ENCODE measurements at places on chromosomes 1 and 21.

DNA sequence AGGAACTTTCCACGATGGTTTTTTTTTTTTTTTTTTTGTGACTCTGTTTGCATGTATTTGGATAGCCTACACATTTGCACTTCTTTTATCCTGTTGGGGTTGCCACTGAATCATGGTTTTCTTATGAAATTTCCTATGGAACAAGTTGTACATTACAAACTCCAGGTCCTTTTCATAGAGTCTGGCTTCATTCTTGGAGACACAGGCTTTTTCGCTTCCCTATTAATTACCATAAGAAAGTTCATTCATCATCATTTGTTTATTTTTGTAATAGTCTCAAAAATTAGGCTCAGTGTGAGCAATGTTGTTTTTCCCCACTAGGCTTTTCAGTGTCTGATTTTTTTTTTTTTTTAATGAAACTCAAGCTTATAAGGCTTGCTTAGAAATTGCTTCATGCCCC, 179.4 kb downstream of the FMN2 start:
- no peak for DNase-seq

- DNase-seq, result no peak
Observed at GRCh38 chr21:45971616-45972352, 9.8 kb upstream of the COL6A1 start.

DNA sequence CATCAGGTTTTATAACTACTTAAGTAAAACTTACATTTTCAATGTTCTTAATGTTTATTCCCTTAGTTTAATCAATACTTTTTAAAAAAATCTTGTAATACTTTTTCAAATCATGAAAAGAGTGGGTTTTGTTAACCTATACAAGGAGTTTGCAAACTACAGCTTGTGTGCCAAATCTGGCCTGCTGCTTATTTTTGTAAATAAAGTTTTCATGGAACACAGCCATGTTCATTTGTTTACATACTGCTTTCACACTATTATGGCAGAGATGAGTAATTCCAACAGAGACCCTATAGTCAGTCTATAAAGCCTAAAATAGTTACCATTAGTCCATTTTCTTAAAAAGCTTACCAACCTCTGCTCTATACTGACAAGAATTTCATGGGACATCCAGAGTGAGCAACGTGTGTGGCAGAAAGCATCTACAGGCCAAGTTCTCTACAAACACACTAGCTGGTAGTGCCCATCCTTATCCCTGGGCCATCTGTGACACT, 42.6 kb downstream of the ERO1B start:
- DNase-seq, result no peak

GRCh38 chr1:152870831-152871730, 7.0 kb upstream of the SMCP start:
- DNase-seq, result peak; percentile 53

GRCh38 chr1:90127288-90127953, 132.5 kb downstream of the ZNF326 start:
- DNase-seq, result no peak

GRCh38 chr1:88878731-88879130, 12.6 kb downstream of the GTF2B start:
- DNase-seq, result no peak

- DNase-seq, result no peak
Observed at GRCh38 chr1:39727932-39728317, 10.8 kb upstream of the PPIE start.

DNA sequence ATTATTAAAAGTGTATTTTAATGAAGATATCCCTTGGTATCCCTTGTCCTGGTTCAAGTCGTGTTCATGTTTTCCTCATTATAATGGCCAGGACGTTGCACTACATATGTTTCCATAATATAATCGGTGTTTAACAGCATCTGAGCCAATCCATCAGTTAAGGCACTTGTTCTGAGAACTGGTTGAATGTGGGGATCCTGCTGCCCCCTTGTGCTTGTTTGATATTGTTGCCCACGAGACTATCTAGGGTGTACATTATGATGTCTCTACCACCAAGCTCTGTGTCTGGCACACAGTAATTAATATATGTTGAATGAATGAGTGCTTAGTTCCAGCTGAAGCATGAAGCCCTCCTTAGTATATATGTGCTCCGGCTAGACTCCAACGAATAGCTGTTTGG, 193.0 kb downstream of the CACNA1E start:
- peak; percentile 49 for DNase-seq

GRCh38 chr1:116987256-116987555, 14.4 kb upstream of the CD101 start:
- no peak for DNase-seq

DNA sequence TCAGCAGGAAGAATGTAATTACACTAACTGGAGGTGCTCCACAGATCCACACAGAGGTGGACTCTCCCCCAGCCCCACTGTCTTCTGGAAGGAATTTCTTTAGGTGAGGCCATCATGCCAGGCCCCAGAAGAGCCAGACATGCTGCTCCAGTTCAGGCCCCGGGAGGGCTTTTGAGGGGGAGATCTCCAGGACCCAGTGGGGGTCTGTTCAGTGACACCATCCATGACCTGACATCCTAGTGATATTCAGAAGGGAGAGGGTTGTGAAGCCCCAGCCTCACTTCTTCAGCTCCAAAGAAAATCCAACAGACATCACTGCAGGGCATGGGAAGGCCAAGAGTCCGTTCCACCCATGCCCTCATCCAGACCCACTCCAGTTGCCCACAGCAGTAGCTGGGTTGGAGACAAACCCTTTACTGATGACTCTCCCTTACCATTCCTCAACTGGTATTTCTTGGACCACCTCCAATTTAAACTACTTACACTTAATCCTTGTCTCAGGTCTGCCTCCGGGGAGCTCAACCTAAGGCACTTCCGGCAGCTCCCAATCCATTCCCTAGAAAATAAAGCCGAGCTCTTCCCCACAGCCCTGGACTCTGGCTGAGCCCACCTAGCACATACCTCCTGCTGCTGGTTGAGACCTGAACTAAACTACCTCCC, 39.2 kb downstream of the CSMD2 start:
- no peak for DNase-seq

DNA sequence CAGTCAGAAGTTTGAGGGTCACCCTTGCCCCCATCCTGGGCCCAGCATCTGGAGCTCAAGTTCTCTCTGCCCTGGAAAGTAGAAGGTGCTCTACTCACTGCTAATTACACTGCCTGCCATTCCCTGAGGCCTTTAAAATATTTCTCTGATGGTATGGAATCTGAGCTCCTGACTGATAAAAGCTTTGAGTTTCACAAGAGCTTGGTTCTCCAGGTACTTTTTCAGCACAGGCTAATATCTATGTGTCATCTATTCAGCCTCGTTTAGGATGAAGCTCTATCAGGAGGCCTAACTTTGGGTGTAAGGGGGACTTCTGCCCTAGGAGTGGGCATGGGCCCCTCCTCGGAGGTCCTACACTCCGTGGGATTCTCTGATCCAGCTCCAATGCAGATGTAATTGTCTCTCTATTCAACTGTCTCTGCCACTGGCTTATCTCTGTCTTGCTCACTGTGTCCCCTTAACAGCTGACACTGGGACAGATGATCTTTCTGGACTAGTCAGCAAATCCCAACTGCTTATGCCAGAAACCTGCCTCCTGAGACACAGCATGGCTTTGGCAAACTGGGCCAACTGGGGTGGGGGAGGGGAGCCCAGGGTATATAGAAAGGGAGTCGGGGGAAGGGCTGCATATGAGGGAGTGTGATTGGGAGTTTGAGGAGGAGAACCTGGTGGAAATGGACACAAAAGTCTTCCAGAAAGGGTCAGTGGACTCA, 104.2 kb upstream of the GADD45A start:
- no peak for DNase-seq

DNA sequence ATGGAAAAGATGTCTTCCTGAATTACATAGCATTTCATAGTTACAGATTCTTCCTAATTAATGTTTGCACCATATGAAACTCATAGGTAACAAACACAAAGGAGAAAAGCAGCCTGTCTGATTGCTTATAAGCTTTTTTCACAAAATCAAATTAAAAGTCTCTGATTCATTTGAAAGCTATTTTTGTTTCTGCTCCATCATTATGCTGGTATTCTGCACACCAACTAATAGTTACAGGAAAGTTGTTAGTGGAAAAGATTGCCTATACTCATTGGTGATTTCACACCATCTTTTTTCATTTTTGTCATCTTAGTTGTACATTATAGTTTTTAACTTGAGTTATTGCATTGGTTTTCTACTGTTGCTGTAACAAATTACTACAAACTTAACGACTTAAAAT, 70.0 kb downstream of the PRKAA2 start:
- peak; percentile 51 for DNase-seq

- DNase-seq, result peak; percentile 52
Observed at GRCh38 chr1:241356519-241357365, at the start of gene RGS7. Gene RGS7 (minus strand): TSS chr1:241357205.

- DNase-seq, result peak; percentile 72
Observed at GRCh38 chr1:68141071-68142021, 90.9 kb upstream of the DIRAS3 start.

- DNase-seq, result peak; percentile 90
Observed at GRCh38 chr1:11693024-11693590, 1.6 kb downstream of the DRAXIN start.

- no peak for DNase-seq
Observed at GRCh38 chr1:109626682-109627408, 7.2 kb downstream of the AMPD2 start.

GRCh38 chr1:42328916-42329496, 6.0 kb downstream of the FOXJ3 start:
- DNase-seq, result no peak

DNA sequence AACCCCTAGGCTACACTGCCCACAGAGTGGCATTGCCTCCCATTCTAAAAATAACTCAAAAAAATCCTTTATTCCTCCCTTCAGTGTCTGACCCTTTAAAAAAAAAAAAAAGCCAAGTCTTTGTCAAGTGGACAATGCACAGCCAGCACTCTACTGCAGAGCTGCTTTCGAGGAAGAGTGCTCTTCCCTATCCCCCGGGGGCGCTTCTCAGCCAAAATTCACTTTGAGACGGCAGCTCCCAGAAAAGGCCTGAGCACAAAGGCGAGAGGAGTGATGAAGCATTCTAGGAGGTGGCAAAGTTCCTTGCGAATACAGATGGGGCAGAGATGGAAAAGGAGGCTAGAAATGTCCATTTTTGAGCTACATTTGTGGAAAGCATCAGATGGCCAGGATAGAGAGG, 23.3 kb downstream of the EPHA10 start:
- DNase-seq, result no peak

GRCh38 chr1:69263921-69264391, 303.8 kb upstream of the LRRC7 start:
- DNase-seq, result peak; percentile 28

DNA sequence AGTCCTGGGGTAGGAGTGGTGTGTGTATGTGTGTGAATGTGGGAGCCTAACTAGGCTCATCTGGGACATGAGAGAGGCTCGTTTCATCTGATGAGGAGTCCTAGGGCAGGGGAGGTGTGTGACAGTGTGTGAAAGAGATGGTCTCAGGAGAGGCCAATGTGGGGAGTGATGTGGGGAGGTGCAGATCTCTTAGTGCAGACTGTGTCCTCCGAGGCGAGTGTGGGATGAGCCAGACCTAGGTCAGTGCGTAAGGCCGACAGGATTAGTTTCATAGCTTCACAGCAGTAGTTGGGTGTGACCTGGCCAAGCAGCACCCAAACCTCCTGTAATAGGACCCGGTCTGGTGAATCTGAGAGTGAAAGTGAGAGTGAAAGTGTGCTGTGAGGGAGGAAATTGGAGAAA, 94.7 kb downstream of the LIPI start:
- DNase-seq, result no peak

GRCh38 chr21:42746593-42747275, 93.3 kb downstream of the PDE9A start:
- DNase-seq, result no peak
